ENCODE measurements at places on chromosomes 6 and 20.

DNA sequence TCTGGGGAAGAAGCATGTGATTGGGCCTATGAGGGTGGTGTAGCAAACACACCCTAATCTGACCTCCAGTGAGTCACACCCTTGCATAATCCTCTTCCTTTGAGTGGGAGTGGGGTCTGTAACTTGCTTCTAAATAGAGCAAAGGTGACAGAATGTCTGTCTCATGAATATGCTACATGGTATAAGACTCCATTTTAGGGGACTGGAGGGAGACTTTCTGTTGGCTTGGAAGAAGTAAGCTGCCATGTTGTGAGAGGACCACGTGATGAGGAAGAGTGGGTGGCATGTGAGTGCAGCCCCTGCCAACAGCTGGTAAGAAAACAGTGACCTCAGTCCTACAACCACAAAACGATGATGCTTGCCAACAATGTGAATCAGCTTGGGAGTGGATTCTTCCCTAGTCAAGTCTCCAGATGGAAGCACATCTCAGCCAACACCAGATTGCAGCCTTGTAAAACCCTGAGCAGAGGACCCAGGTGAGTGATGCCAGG lies 3.7 kb downstream of the AK9 start:
- DNase-seq: no peak

DNA sequence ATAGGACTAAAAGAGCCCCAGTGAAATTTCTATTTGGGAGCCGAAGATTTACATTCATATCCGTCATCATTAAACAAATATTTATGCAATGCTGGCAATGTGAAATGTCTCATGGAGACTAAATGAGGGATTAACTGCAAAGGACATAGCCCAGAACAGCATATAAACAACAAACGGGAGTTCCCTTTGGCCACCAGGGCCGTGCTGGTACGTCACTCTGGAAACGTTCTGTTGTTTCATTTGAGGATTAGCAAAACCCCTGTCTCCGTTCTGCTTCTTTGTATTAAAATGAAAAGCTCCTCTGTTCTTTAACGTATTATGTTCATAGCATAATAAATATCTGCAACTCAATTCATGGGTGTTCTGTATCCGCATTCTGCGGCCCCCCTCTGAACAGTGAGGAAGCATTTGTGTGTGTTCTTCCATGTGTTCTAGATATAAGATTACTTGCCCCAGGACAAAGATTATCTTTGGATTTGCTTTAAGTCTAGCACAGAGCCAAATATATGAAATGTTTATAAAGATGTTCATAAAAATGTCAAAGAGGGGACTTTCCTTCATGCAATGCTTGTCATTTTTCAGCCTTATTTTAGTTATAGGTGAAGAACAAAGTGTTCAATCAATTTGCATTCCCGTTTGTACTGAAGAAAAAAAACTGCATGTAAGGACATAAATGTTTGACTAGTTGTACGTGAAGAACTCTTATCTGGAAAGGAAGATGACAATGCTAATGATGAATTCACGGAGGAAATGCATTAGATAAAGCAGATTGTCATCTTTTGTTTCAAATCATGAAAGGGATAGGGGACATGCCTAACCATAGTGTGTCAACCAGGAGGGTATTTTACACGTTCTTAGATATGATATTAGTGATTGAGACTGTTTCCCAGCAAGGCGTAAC lies 90.0 kb upstream of the TNFAIP3 start:
- no peak for DNase-seq

- no peak for DNase-seq
These were observed 41.7 kb downstream of the FRK start for GRCh38 chr6:116018976-116019375.

DNA sequence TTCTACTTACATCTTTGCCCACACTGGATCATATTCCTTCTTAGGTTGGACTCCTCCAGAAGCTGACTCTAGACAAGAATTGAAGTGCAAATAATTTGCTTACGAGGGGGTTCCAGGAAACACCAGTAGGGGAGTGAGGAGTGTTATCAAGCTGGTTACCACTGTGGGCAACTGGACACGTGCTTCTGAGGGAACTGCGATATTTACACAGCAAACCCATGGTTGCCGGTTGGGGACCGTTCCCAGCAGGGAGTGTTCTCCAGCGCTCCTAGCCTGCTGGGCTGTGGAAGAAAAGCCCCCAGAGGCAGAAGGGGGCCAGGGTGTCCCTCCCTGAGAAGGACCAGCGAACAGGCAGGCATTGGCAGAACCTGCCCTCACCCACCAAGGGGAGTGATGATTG lies 21.7 kb downstream of the MDFI start:
- DNase-seq: no peak

- no peak for DNase-seq
These were observed 107.0 kb downstream of the JARID2 start for GRCh38 chr6:15352845-15353244.

GRCh38 chr20:21808863-21809664 lies 103.6 kb downstream of the PAX1 start:
- peak; percentile 3 for DNase-seq

DNA sequence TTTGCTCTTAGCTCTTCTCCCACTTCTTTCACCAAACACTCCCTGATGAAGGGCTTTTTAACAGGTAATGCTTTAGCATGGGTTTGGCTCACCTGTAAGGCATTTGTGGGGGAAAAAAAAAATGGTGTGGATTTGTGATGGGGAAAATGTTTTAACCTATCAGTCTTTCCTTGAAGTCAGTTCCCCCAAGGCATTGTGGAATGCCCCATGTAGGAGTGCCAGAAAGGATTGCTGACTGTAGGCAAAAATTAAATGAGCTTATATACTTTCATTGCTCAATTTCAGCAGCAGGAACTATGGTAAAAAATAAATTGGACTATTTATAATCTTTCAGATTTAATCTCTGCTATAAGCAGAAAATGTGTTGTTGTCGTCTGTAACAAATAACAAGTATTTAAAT lies 10.6 kb upstream of the SASH1 start:
- no peak for DNase-seq

GRCh38 chr20:50281831-50282591 lies 91.4 kb downstream of the CEBPB start:
- DNase-seq: no peak

GRCh38 chr6:114343782-114344144 lies 940 bp upstream of the HS3ST5 start:
- DNase-seq: no peak

- DNase-seq: no peak
These were observed 8.2 kb upstream of the BPIFB4 start for GRCh38 chr20:33071198-33071597.

DNA sequence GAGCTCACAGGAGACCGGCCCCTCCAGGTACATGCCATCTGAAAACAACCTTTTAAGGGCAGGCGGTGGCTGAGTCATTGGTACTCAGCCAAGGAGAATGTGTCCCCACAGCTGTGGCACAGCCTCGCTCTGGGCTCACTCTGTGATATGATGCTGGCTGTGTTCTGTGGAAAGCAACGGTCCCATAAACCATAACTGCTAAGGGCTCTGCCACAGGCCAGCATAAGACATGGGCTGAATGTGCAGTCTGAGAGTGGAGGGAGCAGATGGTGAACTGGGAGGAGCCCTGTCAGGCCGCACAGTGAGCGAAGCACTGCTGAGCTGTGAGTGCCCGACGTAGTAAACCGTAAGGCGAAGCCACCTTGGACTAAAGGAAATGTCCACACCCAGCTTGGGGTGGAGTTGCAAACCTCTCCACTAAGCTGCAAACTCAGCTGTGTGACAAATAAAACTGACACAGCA lies 375.8 kb downstream of the THBS2 start:
- DNase-seq: no peak

DNA sequence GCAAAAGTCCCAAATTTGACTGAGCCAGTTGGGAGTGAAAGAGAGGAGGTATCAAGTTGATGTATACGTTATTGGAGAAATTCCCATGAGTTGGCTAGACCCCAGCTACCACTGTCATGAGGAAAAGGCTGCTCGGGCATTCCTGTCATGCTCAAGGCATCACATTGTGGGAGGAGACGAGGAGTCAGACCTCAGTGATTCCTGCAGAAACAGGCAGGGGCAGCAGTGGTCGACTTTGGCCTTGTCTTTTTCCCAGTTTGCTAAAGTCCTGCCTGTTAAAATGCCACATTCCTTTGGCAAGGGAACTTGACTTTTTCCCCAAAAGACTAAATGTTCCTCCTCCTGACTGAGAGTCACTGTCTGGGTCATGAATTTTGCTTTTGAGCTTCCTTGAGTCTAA lies 295.5 kb upstream of the HS3ST5 start:
- no peak for DNase-seq

DNA sequence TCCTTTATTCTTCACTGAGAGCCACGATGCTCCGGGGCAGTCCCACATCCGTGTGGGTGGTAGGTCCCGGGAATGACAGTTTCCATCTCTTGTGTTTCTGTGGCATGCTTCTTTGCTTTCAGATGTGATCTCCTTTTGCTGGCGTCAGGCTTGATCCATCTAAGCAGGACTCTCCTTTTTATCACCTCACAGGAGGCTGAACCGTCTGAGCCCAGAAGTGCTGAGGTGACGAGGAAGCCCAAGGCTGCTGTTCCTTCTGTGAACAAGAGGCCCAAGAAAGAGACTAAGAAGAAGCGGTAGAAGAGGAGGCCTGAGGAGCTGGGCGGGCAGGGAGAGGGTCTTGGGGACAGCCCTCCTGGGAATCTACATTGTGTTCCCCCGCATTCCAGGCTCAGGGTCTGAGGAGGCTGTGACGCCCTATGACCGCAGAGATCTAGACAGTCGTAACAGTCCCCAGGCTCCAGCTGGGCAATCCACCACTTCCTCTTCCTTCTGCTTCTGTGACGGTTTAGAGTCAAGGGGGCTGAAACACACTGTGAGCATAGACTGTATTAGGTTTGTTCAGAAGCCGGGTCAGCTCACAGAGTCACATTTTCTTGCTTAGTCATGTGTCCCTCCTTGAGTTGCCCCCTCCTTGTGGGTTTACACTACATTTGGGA lies 26.8 kb downstream of the MANBAL start:
- no peak for DNase-seq

DNA sequence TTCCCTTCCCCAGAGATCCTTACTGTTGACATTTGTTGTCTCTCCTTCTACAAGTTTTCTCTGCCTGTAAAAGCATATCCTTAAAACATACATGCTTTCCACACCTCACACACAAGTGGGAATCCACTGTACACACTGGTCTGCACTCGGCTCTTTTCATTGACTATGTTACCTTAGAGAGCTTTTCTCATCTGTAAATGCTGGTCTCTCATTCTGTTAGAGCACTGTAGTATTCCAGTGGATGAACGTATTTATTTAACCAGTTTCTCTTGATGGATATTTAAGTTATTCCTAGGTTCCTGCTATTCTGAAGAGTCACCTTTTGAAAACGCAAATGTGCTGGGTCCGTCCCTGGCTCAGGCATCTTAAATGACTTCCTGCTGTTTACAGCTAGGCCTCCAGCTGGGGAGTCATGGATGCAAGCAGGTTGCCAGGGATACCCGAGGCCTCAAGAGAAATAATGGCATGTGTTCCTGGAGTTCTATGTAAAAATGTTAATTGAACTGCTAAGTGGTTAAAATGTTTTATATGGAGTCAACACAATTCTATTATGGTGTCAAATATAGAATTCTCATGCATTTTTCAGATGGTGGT lies 61.1 kb upstream of the TGM3 start:
- no peak for DNase-seq

GRCh38 chr6:24415753-24416152 lies 13.0 kb downstream of the MRS2 start:
- DNase-seq: no peak

DNA sequence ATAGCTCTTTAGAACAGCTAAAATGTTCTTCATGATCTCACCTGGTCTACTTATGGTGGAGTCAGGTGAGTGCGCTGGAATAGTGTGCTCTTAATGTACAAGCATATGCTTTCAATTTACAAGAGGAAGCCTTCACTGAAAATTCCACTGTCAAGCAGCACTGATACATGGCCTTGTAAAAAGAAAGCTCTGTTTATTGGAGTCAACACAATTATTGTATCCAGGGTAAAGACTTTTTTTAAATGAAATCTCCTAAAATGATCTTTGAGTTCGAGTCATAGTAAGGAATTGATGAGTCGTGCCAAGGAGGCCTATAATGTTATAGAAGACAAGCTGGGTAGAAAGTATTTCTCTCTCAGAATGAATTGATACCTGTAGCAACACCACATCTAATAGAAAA lies 41.6 kb upstream of the CARMIL1 start:
- no peak for DNase-seq

GRCh38 chr6:24272553-24272952 lies 85.3 kb downstream of the DCDC2 start:
- DNase-seq: no peak

- no peak for DNase-seq
These were observed 106.4 kb downstream of the SCP2D1 start for GRCh38 chr20:18919996-18920395.

DNA sequence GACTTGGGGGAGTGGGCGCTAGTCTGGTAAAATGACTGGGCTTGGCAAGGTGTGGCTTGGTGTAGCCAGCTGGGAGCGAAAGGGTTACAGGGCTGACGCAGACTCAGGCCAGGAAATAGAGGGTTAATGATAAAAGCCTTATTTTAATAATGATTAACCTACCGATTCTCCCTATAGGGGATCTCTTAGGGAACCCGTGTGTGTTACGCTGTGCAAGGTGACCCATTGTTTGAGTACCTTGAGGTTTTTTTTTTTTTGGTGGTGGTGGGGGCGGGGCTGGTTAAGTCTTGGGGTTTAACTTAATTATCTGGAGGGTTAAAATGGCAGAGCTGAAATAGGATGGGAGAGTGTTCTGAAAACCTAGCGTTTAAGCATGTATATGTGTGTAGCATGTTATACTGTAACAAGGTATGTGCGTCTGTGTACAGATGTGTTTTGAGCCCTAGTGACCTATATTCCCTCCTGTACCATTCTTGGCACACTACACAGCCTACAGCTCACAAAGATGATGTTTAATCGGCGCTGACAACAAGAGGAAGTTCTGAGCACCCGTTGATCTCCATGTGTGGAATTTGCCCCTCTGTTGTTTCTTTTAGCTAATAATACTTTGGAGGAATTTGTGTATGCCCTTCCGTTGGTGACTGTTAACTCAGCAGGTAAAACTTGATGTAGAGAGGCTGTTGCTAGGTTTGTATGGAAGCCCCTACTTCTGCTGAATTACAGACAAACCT lies 1.3 kb downstream of the CARMIL1 start:
- no peak for DNase-seq

GRCh38 chr6:37100745-37101144 lies 69.2 kb upstream of the PIM1 start:
- no peak for DNase-seq

GRCh38 chr20:4607287-4607713 lies 114.4 kb upstream of the PRND start:
- peak; percentile 26 for DNase-seq

GRCh38 chr20:4100679-4101078 lies 85.3 kb upstream of the RNF24 start:
- no peak for DNase-seq

- no peak for DNase-seq
These were observed 60.4 kb downstream of the SULF2 start for GRCh38 chr20:47724910-47725247.

DNA sequence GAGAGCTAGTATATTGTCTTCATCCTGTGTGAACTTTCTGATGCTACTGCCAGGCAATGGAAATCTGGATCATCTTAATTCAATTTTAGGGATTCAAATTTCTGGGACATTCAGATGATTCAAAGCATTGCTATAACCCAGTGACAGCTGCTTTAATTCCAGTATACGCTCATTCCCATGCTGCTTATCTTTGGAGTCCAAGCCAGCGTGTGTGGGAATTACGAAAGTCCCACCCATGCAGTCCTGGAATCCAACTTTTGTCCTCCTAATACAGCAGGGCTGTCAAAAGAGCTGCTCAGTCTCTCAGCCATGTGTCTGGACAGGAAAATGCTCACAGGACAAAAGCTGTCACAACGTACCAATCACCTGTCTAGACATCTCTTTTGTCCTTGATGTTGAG lies 219.8 kb downstream of the LAMA2 start:
- no peak for DNase-seq

All from stimulated activated CD4-positive, alpha-beta T cell treated with anti-CD3 and anti-CD28 coated beads, Interleukin-12 subunit alpha, Interleukin-12 subunit beta, amount 100 ng/mL, for 48 hours (primary cell).